ENCODE measurements at places on chromosomes 2 and 18. TPM values are rescaled to one million over a fixed set of nuclear protein-coding genes. Genes with fewer than 3 reads are reported as not detected.

PLEK gene
- 32.9 TPM for total RNA-seq

SPIRE1 gene
- 48.2 TPM for total RNA-seq

DNA sequence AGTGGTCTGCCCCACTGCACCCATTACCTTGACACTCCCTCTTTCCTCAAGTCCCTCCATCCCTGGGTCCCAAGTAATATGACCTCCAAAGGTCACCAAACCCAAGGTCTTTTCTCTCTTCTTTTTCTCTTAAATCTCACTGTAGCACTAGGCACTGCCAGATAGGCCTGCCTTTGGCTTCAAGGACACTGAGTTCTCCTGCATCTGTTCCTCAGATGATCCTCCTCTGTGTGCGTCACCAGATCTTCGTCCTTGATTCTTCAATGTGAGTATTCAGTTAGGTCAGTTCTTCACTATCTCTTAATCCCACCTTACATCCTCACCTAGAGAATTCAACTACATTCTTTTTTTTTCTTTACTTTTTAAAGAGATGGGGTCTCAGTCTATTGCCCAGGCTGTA is 249.2 kb downstream of the NBAS start:
- DNase-seq: no peak

DNA sequence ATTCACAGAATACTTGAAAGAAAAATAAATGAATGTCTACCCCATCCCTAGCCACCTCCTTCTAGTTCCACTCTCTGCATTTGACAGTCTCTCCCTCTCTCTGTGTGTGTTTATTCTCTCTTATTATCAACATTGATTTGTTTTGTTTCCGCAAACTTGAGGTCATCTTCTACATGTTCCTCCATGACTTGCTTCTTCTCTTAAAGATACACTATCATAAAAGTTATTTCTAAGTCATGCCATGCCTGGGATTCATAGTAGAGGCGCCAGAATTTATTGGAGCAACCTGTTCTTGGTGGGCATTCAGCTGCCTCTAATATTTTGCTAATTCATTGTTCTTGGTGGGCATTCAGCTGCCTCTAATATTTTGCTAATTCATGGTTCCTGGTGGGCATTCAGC is 58.9 kb upstream of the SMAD7 start:
- no peak for DNase-seq

DNA sequence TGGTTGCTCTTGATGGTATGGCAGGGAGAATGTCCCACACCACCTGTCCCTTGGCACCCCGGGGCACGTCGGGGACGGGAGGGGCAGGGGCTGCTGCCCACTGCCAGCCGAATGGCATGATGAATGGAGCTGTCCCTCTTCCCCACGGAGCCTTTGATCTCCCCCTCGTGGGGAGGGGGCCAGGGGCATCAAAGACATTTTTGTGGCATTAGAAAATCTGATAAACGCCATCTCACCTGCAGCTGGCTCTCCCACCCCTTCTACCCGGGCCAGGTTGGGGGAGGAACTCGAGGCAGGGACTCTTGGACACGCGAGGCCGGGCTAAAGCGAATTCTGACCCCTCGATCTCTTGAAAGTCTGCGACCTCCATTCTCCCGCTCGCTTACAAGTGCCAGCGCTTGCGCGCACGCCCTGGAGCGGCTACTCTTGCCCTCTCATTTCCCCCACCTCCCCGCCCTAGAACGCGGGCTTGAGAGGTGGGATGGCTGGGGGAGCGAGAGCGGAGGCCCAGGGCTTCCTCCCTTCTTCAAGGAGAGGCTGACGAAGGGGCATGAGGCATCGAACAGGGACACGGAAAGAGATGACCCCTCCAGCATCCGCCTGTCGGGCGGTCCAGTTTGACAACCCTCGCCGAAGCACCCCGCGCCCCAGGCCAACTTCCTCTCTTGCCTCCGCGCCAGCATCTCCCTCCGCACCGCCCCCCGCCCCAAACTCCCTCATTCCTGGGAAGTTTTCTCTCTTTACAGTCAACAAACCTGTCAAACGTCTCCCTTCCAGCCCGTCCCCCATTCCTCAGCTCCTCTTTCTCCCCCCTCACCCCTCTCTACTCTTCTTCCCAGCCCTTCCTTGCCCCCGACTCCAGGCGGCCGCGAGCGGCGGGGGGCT is 692 bp upstream of the WNT6 start:
- DNase-seq: peak; percentile 55

- peak; percentile 29 for DNase-seq
These were observed 128.6 kb downstream of the INHBB start for GRCh38 chr2:120474486-120474885.
